ENCODE measurements at places on chromosomes 2 and 18.

GRCh38 chr2:142649581-142649980 is 227.9 kb upstream of the KYNU start:
- no peak for DNase-seq

DNA sequence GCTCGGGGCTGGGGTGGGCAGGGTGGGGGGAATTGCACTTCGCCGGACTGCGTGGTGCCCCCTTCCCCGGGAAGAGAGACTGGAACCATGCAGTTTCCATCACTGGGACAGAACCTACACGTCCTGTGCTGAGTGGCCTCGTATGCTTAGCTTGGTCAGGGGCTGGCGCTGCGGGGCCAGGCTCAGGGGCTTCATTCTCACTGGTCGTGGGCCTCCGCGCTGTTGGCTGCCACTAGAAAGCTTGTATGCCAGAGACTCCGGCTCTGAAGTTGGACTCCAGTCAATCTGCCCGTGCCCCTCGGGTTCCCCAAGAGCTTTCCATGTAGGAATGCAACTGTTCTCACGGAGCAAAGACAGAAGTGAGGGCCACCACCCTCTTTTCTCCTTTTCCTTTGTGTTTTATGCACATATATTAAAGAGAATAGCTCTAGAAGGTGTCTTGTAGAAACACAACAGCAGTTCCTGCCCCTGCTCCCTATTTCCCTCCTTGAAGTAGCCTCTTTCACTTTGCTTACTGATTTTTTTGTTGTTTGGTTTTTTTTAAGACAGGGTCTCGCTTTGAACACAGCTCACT is 64.0 kb upstream of the YWHAQ start:
- no peak for DNase-seq

DNA sequence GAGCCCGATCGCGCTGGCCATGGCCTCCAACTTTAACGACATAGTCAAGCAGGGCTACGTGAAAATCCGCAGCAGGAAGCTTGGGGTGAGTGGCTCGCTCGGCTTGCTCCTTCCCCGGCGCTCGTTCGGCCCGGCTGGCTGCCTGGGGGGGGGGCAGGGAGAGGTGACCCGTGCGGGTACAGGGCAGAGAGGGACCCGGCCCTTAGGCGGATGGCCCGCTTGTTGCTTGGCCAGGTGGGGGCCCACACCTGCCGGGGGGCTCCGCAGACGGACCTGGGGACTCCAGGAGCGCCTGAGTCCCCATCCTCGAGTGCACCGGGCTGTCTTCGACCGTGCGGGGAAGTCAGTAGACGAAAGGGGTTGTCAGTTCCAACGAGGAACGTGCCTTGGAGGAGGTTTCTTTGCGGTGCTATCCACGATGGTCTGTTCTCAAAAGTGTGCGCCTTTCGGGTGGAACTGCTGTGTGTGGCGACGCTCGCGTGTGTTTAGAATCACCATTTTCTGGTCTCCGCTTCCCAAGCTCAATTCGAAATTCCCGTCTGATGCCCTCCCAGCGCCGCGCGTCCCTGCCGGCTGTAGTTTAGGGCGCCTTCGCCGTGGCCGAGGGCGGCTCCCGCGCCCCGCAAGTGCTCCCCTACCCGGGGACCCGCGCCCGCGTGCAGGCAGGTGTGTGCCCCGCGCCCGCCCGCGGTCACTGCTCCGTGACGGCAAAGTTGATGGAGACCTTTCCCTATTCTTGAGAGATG is 711 bp downstream of the DOK6 start:
- no peak for DNase-seq

GRCh38 chr2:13005761-13006335 is 289.1 kb downstream of the TRIB2 start:
- no peak for DNase-seq

DNA sequence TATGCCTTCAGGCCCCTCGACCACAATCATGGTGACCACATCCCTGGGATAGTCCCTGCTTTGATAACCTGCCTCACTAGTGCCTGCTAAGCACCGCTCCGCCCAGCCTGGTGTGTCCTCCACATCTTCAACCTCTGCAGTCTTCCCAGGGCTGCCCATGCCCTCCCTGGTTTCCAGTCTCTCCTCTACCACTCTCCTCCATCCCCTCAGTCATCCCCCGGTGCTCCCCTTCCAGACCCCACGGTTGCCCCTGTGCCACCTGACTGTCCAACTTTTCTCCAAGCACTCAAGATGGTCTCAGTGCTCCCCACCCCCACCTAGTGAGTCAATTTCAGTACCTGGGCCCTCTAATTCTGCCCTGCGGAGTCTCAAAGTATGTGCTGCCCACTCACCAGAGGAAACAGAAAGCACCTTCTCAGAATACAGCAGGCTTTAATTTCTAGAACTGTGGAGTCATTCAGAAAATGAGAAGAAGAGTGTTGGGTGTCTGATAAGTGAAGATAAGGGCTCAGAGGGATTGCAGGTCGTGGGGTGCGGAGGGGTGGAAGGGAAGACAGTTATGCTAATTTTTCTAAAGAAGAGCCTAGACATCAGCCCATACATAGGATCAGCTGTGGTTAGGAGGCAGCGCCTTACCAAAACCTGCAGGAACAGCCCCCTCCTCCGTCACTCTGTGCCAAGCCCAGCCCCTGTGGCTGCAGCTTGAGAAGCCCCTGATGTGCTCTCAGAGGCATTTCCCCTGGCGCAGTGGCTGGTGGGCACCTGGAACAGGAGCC is 53.6 kb upstream of the CAB39 start:
- no peak for DNase-seq

DNA sequence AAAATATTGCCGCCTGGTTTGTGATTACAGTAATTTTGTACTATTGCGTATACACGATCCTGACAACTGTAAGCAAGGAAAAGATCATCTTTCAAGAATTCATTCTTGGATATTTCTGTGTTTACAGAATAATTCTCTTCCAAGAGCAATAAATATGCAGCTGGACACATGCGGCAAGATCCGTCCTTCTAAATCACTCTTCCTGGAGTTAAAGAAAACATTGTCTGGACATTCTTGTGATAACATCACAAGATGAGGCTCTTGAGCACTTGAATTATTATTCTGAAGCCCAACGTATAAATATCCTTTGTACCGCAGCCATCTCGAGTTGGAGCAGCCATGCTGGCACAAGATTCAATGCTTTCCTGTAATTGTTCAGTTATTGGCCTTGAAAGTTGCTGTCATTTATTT is 9.9 kb downstream of the FHL2 start:
- no peak for DNase-seq

GRCh38 chr2:199850718-199851500 is at the start of gene FTCDNL1:
Gene FTCDNL1 (minus strand): TSS chr2:199851192. CDS start chr2:199848962, 2,230 bp downstream.
- no peak for DNase-seq

DNA sequence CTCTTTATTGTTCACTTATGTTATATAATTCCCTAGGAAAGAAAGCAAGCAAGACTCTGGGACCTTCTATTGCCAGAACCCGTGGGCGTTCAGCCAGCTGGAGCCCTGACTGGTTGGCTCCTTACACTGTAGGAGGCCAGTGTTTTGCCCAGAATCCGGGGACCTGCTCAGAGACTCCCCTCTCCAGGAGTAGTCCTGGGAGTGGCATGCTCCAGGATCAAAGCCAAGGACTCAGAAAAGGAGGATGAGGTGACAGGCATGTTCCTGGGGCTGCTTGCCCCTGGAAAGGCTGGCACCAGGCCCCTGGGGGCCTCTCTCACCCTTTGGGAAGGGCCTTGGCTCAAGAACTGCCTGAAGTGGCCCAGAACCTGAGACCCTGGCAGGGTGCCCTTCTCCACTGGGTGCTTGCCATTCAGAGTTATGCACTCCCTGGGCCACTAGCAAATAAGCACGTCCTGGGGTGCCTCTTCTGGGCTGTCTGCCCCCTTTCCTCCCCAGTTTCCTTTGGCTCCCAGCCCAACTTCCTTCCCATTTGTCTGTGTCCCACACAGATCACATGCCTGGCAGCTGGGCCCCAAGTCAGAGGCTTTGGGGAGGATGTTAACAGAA is 19.6 kb upstream of the KIF3C start:
- no peak for DNase-seq

GRCh38 chr2:98772536-98772935 is 41.6 kb upstream of the MGAT4A start:
- DNase-seq, result no peak

DNA sequence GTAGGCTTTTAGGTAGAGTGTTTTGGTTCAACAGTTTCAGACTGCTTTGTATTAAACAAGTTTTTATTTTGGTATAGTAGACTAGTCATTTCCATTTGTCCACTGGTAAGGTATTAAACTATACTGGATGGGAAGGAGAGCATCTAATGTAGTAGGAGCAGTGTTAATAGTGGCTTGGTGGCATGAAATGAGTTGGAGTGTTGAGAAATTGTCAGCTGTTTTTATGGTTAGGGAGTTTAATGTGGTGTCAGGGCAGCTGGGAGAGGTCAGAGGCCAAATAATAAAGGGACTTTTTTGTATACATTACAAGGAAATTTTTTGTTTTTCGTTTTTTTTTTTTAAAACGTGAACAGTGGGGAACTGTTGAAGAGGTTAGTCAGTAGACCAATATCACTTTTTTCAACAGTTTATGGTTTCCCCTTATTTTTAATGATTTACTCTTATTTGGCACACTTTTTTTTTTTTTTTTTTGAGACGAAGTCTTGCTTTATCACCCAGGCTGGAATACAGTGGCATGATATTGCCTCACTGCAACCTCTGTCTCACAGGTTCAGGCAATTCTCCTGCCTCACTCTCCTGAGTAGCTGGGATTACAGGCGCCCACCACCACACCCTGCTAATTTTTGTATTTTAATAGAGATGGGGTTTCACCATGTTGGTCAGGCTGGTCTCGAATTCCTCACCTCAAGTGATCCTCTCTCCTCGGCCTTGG is 21.2 kb downstream of the ACTR3 start:
- DNase-seq, result no peak

GRCh38 chr18:320155-320554 is 52.3 kb upstream of the THOC1 start:
- no peak for DNase-seq

- no peak for DNase-seq
These were observed 156.4 kb downstream of the TMEM18 start for GRCh38 chr2:520663-521340.

GRCh38 chr2:30978044-30978443 is 160.2 kb downstream of the GALNT14 start:
- DNase-seq, result no peak

- DNase-seq, result no peak
These were observed 1.4 kb downstream of the DNAJC10 start for GRCh38 chr2:182717416-182717815.

DNA sequence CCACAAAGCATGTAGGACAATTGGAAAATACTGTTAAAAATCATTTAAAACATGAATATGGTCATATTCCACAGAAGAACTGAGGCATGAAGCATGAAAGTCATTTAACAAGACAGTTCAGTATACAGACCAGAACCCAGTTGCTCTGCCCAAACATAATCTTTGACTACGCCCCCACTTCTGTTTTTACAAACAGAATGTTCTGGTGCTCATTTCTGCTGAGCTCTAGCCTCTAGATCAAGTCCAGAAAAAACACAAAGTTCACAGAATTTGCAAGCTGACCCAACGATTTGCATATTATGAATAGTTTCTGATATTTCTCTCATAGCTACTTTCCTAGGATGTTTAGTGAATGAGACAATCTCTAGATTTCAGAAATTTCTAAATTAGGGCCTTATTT is 424.9 kb downstream of the PID1 start:
- DNase-seq, result no peak

DNA sequence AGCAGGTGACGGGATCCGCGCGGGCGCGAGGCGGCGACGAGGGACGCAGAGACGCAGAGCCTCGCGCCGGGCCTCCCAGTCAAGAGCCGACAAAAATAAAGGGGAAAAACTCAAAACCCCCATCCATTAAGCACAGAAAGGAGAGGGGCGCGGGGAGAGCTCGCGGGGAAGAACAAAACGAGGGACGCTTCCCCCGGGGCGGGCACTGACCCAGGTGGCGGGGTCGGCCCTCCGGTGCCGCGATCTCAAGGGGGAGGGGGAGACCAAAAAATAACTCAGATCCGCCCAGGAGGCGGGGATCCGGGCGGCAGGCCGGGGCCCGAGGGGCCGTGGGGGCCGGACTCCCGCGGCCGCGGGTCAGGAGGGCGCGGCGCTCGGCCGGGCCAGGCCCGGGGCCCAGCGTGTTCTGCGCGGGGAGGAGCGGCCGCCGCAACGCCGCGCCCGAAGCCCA is 597 bp downstream of the RNF103 start:
- DNase-seq, result no peak

- no peak for DNase-seq
These were observed 76.6 kb upstream of the GPC1 start for GRCh38 chr2:240358821-240359397.

- no peak for DNase-seq
These were observed 59.0 kb downstream of the TACR1 start for GRCh38 chr2:75140288-75140687.

- DNase-seq, result no peak
These were observed 161.2 kb upstream of the EPAS1 start for GRCh38 chr2:46135958-46136357.

DNA sequence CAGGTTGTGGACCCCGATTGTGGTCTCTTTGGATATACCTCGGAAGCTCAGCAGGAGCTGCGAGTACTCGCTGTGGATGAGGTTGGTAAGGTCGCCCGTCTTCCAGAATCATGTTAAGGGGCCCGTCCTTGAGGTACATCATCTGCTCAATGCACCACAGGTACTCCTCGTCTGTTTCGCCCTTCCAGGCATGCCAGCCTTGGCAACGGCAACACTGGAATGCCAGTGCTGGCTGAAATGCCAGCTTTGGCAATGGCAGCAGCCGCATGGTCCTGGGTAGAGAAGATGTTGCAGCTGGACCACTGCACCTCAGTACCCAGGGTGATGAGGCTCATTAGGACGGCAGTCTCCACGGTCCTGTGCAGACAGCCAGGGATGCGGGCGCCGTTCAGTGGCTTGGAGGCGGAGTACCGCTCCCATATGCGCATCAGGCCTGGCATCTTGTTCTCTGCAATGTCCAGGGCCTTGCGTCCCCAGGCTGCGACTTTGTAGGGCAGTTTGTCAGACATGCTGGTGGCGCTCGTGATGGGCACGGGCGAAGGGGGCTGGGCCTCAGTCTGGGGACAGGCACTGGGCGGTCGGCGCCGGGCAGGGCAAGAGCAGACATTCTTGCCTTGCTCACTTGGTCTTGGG is 122.2 kb upstream of the NXPH2 start:
- DNase-seq, result no peak

DNA sequence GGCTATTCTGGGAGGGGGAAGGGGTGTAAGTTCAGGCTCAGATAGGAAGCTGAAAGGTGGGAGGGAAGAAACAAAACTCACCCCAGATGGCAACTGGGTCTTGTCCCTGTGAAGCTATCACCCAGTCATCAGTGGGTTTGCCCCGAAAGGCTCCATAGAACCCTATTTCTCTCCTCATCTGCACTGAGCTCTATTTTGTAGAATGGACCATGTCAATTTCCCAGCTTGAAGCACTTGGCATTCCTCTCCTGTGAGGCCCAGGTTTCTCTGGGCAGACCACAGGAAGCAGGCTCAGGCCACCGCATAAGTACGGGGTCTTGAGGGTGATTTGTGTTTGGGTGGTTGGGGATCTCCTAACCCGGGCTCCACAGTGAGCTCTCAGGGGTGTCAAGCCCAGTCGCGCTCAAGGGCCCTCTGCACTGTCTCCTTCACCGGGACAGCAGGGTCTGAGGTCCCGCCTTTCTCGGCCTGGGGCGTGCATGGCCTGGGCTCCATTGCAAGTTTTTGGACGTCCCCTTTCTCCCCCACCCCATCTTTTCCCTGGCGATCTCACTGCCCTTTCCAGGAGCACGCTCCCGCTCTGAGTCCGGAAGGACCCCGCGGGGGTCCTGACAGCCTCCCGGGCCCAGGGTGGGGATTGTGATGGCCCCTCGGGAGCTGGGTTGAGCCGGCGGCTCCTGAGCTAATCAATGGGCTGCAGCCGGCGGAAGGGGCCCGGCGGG is 27.3 kb upstream of the NOTO start:
- DNase-seq, result no peak

Data from NCI-H1048 (cell line).